WTC11 (cell line): ENCODE measurements at places on chromosomes 7 and 10. TPM values are rescaled to one million over a fixed set of nuclear protein-coding genes. Genes with fewer than 3 reads are reported as not detected.
A peak's percentile ranks its signal among the peaks of the same experiment; 100 is the strongest.

The STK31 gene
- total RNA-seq, result 0.21 to 0.42 TPM (median 0.30 TPM) in 3 replicates

DNA sequence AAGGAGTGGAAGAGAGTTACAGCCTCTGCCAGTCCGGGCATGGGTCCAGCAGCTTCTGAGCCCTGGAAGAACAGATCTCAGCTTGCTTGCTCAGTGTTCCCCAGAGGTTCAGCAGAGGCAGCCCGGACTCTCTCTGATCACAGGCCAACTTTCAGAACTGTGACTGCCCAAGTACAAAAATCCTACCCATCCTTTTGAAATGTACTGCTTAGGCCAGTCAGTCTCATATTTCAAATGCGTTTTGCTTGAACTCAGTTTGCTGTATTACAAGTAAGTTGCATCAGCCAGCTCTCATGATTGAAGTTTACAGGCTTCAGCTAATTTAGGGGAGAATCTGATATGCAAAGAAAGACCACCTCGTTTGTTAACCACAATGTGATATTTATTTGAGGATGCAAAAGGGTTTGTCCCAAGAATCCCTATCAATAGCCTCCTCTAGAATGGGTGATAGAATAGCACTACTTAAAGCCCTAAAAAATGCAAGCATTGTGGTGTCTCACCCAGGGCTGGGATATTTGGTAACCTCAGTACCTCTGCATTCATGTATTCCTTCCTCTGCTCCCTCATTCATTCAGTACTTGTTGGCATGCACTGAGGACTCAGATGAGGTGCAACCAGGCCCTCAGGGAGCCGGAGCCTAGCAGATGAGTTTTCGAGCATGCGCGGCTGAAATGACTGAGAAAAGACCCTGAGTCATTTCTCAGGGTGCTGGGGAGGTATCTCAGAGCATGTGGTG is 7.0 kb downstream of the AIMP2 start:
- no peak for DNase-seq

The ZP3 gene
- total RNA-seq, result 1.8 to 9.3 TPM (median 3.3 TPM) in 3 replicates

The CYP26C1 gene
- total RNA-seq, result 0.07 to 0.11 TPM (median 0.11 TPM) in 3 replicates

The MLXIPL gene
- total RNA-seq, result 20.4 to 26.6 TPM (median 23.8 TPM) in 3 replicates

GRCh38 chr7:121901026-121901425 is 28.1 kb downstream of the PTPRZ1 start:
- no peak for DNase-seq

GRCh38 chr7:129836983-129837382 is 115.8 kb downstream of the UBE2H start:
- DNase-seq, result no peak

The JCAD gene
- 1.7 to 2.2 TPM (median 1.8 TPM) in 3 replicates for total RNA-seq

DNA sequence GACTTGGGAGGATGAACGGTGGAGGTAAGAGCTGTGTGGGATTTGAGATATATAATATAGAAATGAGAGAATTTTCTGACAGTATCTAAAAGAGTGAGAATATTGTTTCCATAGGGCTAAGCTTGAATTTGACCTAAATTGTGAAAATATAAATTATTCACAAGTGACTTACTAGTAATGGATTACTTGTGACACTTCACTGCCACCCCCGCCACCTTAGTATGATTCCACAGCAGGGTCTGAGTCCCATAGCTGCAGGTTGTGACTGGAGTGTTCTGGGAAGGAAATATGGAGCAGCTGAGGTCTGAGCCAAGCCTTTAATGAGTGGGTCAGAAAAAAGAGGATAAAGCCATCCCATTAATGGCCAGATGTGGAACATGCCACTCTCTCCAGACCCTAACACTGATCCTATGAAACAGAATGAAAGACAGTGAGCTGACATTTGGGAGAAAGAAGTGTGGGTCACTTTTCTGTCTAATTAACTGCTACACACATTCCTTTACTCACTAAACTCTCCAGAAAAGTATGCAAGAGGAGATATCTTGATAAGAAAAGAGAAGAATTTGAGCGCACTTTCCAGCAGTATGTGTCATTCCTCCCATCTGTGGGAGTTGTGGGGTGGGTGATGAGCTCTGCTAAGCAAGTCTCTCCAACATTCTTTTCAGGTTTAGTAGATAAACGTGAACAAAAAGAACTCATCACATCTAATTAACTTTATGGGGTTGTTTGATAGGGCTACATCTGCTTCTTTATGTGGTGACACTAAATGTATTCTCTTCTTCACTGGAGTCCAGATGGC is 1193.4 kb downstream of the SORCS3 start:
- DNase-seq, result no peak

DNA sequence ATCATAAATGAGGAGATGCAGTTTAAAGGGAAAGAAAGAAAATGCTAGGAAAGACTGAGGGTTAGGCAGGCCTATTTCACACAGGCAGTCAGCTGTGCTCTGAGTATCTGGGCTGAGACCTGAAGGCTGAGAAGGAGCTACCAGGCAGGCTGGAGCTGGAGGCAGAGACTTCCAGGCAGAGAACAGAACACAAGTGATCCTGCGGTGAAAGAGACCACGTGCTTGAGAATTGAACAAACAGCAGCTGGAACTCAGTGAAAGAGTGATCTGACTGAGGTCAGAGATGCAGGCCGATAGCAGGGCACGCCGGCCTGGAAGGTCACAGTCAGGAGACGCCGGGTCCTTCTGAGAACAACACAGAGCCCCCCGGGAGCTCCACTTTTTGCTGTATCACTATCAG is 147.8 kb downstream of the ADAM12 start:
- no peak for DNase-seq

- no peak for DNase-seq
Measured at GRCh38 chr7:47605816-47606575, 24.1 kb upstream of the TNS3 start.

DNA sequence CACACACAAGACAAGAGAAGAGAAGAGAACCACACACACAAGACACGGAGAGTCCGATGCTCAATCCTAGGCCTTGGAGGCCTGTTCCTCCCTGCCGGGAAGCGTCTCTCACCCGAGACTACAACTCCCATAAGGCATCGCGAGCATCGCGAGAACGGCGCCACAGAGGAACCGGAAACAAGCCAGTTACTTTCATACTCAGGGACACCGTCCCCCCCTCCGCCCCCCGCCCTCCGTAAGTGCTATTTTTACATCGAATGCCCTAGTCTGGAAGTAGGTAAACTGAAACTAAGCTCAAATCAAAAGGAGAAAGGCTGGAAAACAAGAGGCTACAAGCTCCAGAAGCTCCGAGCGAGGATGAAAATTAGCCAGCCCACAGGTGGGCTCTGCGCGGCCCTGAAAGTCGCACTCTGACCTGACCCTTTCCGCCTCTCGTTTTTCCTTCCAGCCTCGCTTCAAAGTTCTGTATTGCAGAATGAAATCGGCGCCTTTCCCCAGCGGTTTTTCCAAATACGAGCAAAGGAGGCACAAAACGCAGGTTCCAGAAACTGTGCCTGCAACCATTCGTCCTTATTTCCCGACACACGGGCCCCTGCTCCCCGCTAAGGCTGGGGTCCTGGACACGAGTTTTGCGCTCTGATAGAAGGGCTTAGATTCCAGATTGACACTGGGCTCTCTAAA is 11.5 kb upstream of the DNAJC12 start:
- DNase-seq, result peak; percentile 96

The FFAR4 gene
- 0.07 to 0.15 TPM in 2 of 3 replicates, not detected in the other for total RNA-seq

The TMEM120A gene
- total RNA-seq, result 20.1 to 23.0 TPM (median 21.9 TPM) in 3 replicates

GRCh38 chr10:26463986-26464385 is 25.8 kb downstream of the APBB1IP start:
- no peak for DNase-seq

GRCh38 chr10:89431977-89432376 is 17.6 kb downstream of the IFIT5 start:
- DNase-seq, result no peak

DNA sequence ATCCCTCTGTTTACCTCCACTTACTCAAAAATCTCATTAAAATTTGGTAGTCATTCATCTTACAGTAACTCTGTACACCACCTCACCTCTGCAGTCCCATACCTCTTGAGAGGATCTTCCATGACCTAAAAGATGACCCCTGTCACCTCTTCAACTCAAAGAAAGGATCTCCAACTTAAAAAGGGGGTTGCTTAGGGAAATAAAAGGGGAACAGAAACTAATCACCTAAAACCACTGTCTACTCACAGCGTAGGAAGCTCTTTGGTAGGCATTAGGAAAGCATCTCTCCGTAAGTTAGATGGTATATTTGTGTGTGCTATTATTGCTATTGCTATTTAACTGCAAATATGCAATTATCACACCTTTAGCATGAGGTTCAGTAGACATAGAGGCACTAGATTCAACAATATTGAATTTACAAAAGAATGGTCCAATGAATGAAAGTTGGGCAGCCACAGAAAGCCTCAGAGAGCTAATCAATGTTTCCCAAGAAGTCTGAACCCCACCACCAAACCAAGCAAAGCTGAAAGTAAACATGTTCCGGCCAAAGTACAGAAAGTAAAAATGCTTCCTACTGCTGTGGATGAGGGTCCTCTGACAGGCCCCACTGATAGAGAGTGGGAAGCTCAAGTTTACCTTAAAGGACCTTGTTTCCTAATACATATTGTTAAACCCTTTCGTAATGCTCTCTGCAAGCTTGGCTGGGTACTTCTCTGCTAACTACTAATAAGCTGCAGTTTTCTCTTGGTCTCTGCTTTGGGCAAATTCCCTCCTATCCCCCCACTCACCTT is 105.8 kb downstream of the GRM8 start:
- DNase-seq, result no peak

The VSTM4 gene
- 0.66 to 0.72 TPM (median 0.71 TPM) in 3 replicates for total RNA-seq

The SFTPA1 gene
- total RNA-seq, result 3.8 to 7.6 TPM (median 4.4 TPM) in 3 replicates

DNA sequence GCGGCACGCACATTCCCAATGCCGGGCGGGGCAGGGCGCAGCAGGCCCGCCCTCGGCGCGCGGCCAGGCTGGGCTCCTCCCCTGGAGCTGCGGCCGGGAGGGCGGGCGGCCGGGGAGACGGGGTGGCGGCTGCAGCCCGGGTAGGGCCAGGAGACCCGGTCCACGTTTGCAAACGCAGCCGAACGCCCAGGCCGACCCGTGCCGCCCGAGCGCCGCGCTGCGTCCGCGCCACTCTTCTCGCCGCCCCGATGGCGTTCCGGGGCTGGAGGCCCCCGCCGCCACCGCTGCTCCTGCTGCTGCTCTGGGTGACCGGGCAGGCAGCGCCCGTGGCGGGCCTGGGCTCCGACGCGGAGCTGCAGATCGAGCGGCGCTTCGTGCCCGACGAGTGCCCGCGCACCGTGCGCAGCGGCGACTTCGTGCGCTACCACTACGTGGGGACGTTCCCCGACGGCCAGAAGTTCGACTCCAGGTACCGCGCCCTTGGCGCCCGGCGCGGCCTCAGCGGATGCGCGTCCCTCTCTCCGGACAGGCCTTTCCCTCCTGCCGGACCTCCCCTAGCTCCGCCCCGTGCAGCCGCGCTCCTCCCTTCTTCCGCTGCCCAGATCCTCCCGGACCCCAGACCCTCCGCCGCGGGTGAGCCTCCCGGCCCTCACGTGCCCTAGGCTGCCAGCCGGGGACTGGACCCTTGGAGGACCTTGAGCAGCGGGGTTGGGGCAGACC is at the start of gene FKBP9:
Gene FKBP9, plus strand, starts transcription at position 115 of the 720 bp plus-strand sequence. Its CDS starts 134 bp downstream, at position 249.
- DNase-seq, result peak; percentile 84

DNA sequence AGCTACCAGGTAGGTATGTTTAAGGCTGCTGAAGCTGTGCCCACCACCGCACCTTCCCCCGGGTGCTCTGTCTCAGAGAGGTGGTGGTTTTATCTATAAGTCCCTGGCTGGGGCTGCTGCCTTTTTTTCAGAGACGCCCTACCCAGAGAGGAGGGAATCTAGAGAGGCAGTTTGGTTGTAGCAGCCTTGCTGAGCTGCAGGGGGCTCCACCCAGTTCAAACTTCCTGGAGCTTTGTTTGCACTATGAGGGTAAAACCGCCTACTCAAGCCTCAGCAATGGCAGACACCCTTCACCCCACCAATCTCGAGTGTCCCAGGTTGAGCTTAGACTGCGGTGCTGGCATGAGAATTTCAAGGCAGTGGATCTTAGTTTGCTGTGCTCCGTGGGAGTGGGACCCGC is 43.6 kb upstream of the CYP2C18 start:
- peak; percentile 38 for DNase-seq

The ACBD7 gene
- 10.0 to 13.9 TPM (median 12.5 TPM) in 3 replicates for total RNA-seq

- no peak for DNase-seq
Measured at GRCh38 chr7:105244594-105244993, 144.1 kb downstream of the SRPK2 start.

- DNase-seq, result no peak
Measured at GRCh38 chr10:26637521-26638275, 59.8 kb upstream of the PDSS1 start.

GRCh38 chr7:36013246-36014014 is 139.6 kb upstream of the EEPD1 start:
- DNase-seq, result no peak

- no peak for DNase-seq
Measured at GRCh38 chr10:98257198-98257597, 10.8 kb downstream of the LOXL4 start.

DNA sequence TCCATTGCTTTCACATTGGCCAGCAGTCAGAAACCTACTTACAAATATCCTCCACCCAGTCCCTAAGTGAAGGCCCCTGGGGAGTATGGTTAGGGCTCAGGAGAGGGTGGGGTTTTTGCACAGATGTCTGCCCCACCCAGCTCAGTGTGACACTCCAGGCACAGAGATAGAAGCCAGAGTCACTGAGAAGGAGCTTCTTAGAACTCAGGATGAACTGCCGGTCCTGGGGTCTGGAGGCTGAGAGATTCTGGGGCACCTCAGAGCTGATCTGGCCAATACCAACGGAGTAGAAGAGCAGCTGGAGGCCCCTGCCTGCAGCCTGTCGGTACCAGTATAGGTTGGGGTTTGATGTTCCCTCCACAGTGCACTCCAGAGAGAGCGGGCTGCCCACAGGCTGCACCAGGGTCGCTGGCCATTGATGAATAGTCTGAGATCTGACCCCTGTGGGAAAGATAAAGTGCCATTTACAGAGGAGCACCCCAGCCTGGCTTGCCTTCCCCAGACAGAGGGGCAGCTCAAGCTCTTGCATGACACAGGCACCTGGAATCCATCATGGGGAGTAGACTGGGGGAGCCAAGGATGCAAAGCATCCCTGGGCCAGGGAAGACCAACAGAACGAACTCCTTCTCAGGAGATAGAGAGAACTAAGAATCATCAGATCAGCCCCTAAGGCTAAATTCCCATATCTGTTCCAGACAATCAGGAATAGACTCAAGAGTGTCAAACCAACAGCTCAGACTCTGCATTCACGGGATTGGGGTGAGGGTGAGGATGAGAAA is 41.9 kb downstream of the PRSS2 start:
- DNase-seq, result no peak

DNA sequence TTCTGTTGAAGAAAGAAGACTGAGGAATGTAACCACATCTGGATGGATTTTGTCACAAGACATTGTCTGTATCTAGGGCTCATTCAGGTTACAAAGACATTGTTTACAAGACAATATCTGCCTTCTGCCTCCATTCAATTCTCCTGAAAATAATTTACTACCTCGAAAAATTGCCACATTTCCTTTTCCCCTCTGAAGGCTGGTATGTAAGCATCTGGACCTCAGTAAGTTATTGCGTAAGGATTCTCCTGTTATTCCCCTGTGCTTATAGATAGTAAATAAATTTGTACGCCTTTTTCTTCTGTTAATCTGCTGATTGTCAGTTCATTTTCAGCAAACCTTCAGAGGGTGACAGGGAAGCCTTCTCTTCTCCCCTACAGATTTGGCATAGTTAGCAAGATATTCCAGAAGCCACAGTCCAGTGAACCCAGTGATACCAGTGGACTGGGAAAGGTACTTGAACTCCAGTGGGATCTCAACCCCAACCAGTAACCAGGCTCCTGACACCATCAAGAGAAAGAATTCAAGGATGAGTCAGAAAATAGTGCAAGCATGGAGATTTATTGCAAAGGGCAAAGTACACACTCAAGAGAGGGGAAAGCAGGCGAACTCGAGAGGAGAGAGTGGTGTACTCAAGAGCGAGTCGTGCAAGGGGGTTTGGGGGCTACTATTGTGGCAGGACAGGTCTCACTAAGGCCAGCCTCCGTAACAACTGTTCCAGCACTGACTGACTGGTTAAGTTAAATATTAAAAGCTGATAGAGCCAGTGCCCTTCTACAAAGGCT is 706.9 kb upstream of the GHITM start:
- DNase-seq, result no peak

- DNase-seq, result no peak
Measured at GRCh38 chr7:43470110-43470509, 112.8 kb upstream of the STK17A start.
